ENCODE measurements at places on chromosomes 16 and 17.
A peak's percentile ranks its signal among the peaks of the same experiment; 100 is the strongest.

DNA sequence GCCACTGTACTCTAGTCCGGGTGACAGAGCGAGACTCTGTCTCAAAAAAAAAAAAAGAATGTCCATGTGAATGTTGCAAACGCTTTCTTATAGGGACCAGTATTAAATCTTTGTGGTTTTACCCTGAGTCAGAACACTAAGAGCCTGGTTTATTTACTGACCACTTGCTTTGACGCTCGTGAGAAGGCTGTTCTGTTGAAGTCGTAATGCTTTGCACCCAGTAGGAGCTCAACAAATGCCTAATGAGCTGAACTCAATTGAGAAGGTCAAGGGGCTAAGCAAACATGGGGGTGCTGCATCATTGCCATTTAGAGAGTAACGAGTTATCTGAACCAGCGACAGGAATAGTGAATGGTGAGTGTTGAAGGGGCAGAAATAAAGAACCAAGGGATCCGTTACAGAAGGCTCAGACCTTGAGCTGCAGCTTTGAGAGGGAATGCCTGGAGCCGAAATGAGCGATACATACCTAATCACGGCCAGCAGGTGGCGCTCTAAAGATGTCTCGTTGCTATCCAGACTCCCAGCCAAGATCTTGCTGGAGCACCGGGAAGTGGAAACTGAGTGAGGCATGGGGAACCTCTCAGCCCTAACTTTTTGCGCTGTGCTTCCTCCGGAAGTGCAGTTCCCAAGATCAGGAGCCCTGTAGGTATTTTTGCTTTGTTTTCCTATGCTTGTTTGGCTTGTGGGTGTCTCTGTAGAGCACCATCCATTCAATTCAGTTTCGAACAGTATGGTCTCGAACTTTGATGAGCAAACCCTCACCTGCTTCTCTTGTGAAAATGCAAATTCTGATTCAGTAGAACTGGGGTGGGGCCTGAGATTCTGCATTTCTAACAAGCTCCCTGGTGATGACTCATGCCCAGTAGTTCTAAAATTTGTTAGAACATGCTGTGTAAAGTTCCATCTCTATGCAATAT, 12.6 kb upstream of the RNF222 start:
- peak; percentile 32 for DNase-seq

DNA sequence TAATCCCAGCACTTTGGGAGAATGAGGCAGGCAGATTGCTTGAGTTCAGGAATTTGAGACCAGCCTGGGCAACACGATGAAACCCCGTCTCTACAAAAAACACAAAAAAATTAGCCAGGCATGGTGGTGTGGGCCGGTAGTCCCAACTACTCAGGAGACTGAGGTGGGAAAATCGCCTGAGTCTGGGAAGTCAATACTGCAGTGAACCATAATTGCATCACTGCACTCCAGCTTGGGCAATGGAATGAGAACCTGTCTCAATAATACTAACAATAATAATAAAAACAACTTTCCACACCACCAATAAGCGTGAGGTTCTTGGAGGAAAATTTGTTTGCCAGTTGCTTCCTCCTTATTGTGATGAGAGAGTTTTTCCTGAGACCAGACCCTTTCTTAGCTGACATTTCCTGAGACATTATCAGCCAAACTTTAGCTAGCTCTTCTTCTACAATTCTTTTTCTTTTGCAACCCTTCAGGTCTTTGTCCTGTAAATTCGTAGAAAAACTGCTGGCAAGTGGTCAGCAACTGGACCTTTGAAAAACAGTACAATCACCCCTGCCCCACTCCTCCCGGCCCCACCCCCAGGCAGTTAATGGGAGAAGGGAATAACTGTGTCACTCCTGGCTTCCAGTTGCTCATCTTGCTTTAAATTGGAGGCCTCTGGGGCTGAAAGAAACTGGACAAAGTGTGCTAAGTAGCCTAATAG, 3.5 kb upstream of the EZH1 start:
- no peak for DNase-seq

GRCh38 chr16:86396901-86397311, 113.4 kb upstream of the FOXF1 start:
- no peak for DNase-seq

GRCh38 chr17:78366109-78366848, 6.4 kb upstream of the SOCS3 start:
- DNase-seq = no peak

- no peak for DNase-seq
These were observed 893 bp upstream of the ODF4 start for GRCh38 chr17:8338753-8339140.

GRCh38 chr17:74608511-74608910, 15.0 kb downstream of the CD300E start:
- DNase-seq = no peak

GRCh38 chr17:28317966-28318758, 838 bp upstream of the TMEM97 start:
- no peak for DNase-seq

GRCh38 chr16:11260596-11260966, 4.6 kb upstream of the SOCS1 start:
- DNase-seq = no peak

- DNase-seq = no peak
These were observed 11.2 kb downstream of the ITGA2B start for GRCh38 chr17:44378171-44378705.

GRCh38 chr16:83390759-83391158, 417.0 kb upstream of the HSBP1 start:
- DNase-seq = no peak

DNA sequence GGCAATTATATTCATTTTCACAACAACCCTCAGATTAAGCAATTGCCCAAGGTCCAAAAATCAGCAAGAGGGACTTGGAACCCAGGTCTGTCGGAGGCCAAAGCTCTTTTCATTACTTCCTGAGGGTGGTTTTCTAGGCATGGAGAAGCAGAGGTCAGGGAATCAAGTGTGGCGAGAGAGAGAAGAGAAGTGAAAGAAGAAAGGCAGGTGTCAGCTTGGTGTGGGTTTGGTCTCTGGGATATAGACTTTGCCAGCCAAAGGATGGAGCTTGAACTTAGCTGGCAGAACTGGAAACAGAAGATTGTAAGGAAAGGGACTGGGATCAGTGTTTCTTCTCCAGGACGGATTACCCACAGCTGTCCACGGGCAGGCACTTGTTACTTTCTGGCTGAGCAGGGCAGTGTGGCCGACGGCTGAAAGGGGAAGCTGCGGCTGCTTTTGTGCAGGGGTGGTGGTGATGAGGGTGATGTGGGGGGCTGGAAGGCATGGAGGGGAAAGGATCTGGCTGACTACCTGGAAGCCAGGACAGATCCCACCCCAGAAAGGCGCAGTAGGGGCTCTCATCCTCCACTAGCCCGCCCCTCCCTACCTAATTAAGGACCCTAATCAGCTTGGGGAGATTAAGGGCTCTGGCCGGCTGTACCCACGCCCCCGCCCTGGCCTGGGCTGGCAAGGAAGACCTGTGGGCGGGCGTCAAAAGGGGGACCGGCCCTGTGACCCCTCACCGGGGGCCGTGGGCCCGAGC, at the start of gene GUCY2D:
TSS of gene GUCY2D (plus strand) at position 640 of the 745 bp plus-strand sequence. CDS start 433 bp downstream, outside the sequence.
- no peak for DNase-seq

DNA sequence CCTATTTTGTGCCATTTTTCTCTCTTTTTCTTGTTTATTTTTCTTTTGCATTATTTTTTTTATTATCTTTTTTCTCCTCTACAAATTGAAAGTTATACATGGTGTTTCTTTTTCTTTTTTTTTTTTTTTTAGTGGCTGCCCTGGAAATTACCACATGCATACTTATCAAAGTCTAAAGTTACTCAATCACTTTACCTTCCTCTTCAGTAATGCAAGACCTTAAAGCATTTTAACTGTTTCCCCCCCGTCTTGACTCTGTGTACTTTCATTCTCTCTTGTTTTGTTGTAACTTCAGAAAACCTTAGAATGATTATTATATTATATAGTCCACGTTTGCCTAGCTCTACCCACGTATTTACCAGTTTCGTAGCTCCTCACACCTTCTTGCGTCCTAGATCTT, 33.3 kb upstream of the SMPD3 start:
- DNase-seq = no peak

DNA sequence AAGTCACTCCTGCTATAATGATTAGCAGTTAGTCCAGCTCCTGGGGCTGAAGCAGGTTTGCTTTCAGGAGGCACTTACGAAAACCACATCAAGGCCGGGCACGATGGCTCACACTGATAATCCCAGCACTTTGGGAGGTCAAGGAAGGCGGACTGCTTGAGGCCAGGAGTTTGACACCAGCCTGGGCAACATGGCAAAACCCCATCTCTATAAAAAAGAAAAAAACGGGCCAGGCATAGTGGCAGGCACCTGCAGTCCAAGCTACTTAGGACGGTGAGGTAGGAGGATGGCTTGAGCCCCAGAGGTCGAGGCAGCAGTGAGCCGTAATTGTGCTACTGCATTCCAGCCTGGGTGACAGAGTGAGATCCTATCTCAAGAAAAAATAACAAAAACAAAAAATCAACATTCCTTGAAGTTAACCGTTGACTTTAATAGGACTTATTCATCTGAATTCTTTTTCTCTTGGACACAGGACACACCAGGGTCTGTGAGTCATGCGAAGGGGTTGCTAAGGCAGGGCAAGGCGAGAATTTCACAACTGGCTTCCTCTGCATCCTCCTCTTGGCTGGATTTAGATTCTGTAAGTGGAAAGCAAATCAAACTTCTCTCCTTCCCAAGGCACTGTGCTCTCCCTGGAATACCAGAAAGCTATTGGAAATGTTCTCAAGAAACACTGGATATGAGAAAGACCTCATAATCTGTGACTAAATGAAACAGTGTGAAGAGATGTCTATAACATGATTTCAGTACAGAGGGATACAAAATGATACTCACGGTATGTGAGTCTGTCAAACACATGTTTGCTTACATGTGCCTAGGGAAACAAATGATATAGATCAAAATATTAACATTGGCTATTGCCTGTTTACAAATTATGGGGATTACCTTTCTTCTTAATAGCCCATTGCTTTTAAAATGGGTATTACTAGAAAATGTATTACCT, 99.5 kb downstream of the SYCE1L start:
- no peak for DNase-seq

DNA sequence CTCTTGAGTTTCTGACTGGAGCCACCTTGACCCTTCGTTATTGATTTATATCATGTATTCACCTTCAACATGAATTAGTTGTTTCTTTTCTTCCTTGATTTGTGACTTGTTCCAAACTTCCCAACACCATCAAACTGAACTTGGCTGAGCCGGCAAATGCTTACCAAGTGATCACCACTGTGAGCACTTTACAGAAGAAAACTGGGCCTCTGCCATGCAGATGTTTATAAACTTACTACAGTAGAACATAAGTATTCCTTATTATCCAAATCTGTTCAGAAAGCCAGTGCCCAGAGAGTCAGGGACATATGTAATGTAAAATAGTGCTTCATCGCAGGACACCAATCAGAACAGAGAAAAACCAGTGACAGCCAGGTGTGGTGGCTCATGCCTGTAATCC, 19.9 kb downstream of the CMTM4 start:
- DNase-seq = no peak

DNA sequence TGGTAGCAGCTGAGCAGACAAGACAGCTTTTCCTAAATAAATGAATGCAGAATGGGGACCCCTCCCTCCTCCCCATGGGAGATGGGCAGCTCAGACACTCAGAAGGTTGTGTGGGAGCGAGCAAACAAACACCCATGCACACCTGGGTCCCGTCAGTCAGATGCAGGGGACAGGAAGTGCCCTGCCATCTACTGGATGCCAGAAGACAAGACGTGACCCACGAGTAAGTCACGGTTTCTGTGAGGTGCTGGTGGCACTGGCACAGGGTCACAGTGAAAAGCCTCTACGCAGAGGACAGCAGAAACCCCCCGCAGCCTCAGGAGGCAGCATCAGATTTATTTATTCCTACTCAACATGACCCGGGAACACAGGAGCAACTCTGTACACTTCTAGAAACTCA, 8.4 kb downstream of the HBQ1 start:
- DNase-seq = no peak

DNA sequence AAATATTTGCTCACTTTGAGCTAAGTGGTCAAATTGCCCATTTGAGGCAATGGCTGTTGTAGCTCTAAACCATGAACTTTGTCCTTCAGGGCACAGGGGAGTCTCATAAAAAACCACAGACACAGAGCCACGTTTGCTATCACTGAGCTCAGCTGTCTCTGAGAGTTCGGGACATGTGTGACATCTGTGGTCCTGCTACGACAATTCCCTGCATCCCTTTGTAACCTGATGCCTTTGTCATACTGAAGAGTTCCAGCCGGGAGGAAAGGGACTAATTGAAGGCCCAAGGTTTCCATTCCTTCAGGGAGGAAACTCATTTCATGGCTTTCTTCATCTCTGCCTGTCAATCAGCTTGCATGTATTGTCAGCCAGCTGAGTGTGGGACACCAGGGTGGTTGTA, 599.4 kb upstream of the CDH5 start:
- DNase-seq = no peak

- DNase-seq = no peak
These were observed 67.0 kb upstream of the DNAH17 start for GRCh38 chr17:78644224-78644623.

DNA sequence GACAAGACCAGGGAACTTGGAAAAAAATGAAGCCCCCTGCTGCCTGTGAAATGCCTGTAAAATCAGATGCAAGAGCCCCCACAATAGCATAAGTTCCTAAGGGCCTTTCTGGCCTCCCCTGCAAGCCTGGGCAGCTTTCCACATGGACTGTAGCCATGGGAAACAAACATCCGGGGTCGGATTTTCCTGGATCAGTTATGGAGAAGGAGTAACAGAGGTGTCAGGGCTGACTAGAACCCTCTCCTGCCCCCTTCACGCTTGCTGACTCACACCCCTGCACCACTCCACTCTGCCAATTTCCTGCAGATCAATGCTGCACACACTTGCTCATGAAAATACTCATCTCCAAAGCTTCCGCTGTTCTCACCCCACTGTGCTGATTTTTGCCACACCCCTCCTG, 258.6 kb downstream of the CBLN1 start:
- no peak for DNase-seq

GRCh38 chr16:75402159-75402820, 31.0 kb downstream of the CFDP1 start:
- DNase-seq = no peak

DNA sequence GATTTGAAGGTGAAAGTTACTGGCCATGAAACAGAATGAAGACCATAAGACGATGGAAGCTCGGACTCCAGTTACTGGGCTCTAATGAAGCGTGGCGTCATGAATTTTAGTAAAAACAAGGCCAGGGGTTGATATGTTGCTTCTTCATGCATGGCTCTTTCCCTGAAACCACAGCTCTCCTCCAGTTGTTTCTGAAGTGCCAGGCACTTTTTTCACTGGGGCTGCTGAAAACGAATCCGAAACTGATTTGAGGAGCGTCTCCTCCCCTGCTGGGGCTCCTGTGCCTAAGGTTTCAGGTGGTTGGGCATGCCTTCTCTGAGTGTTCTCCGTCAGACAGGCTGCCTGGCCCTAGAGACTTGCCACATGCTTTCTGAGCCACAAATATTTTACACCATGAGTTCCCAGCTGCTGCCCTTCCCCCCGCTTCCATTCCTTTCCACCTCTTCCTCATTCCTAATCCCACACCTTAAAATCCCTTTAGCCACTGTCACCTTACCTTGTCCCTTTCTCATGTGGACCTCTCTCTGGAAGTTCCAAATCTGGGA, 3.7 kb upstream of the MYL4 start:
- no peak for DNase-seq
